B cell (primary cell): ENCODE measurements at places on chromosomes 3 and 15.
A peak's percentile ranks its signal among the peaks of the same experiment; 100 is the strongest.

DNA sequence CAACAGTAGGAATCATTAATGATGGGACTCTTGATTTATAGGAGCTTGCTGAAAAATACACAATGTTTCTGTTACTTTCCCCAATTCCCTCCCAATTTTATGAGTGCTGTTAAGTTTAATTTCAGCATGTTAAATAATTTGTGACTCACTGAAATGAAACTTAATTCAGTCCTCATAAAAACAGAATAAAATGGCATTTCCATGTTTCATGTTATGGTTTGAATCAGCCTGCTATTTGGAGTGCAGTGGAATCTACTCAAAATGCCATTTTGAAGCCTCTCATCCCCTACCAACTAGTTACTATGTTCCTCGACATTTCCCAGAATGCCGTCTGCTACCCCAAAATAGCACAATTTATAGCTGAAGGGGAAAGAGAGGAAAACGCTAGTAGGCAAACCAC is 237.5 kb downstream of the ADAMTS17 start:
- no peak for DNase-seq

- DNase-seq = no peak
Observed at GRCh38 chr15:75058127-75058905, 34.9 kb downstream of the PPCDC start.

DNA sequence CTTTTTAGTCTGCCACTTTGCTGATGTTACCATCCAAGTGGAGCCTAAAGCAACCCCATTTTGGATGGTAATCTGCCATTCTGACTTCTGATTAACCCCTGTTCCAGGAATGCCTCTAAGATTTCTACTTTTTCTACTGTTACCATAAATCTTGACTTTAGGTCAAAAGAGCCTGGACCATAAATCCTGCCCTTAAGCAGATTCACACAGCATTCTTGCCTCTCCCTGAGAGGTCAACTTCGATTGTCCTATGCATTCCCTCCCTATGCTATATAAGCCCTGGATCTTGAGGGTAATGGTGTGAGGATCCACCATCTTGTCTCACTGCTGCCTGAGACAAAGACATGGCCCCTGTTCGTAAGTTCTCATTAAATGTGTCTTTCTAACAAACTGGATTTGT is 177.3 kb downstream of the GABRB3 start:
- no peak for DNase-seq

GRCh38 chr3:52047295-52047960 is 8.9 kb downstream of the DUSP7 start:
- DNase-seq = no peak

GRCh38 chr15:77243135-77243534 is 172.2 kb upstream of the TSPAN3 start:
- no peak for DNase-seq

DNA sequence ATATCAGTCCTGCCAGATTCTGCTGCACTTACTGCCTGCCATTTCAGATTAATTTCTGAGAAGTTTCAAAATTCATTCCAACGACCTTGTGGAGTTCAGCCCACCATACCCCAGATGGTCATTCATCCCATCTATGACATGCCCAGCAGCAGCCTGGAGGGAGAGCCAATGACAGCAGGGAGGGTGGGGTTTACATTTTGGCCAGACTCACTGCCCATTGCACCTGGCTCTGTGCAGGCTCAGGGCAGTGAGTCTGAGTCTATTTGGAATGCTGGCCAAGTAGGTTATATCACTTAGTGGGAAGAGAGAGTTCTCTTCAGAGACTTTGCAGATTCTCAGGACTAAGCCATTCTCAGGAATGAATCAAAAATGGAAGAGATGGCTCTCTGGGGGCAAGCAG is 21.5 kb downstream of the SRPRB start:
- DNase-seq = no peak

DNA sequence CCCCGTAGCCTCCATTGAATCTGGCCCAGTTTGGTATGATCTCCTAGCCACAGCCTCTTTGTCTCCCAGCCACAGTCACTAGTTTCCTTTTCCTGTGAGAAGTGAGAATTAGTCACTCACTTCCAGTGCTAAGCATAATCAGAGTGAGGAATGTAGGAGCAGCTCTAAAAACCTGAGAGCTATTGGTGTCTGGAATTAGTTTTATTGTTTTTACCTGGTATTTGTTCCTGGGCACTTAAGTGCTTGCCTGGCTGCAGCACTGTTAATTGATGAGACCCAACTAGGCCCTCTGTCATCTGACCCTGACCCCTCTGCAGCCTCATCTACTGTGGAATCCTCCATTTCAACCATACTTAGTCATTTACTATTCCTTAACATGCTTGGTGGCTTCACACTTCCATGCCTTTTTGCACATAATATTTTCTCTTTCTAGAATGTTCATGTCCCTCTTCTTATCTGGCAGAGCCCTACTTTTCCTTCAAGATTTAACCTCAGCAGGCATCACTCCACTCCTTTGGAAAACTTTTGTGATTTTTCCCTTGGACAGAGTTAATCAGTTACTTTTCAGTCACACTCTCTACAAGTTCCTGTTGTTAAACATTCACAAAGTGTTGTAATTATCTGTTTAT is 48.8 kb downstream of the PDE8A start:
- DNase-seq = no peak

DNA sequence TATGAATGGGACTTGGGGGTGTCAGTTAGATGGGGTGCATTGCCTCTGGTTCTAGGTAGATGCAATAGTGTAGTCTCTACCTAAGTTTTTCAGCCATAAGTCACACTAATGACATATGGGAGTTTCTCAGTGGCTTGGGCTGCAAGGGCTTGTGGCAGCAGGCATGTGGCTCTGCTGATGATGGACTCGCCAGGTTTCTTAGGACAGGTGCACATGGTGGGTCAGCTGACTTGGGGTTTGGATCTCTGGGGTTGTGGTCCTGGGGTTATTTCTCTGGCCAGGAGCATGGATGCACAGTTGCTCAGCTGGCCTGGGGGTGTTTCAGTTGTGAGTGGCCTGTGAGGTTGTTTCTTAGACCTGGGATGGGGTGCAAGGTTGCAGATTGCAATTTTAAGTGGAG is 120.0 kb upstream of the DCBLD2 start:
- no peak for DNase-seq

- no peak for DNase-seq
Observed at GRCh38 chr3:50239649-50240048, 3.6 kb downstream of the GNAI2 start.

DNA sequence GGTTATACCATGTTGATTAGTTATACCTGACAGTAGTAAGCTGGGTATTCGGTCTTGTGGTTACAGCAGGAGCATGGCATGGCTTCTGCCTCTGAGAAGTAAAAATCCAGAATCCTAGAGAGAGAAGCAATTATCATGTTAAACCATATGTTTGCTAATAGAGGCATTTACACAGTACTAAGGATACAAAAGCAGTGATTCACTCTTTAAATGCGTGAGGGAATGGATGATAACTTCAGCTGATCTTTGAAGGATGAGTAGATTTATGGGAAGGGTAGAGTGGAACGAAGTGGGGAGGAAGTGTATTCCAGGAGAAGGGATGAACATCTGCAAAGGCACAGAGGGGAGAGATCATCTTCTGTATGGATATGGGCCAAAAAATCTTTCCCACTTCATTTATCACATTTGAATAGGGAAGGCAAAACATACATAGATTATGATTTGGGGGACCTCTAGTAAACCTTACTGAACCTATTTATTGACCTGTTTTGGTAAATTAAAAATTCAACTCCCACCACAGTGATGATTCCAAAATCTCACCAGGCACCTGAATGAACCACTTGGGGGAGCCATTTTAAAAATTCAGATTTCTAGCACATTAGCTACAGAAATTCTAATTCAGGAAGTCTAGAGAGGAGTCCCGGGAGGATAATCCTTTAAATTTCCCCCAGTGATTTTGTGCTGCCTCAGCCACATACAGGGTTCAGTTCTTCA is 35.1 kb downstream of the IGSF10 start:
- peak; percentile 20 for DNase-seq

GRCh38 chr15:20341901-20342600 is 199.5 kb downstream of the GOLGA6L6 start:
- DNase-seq = peak; percentile 26

DNA sequence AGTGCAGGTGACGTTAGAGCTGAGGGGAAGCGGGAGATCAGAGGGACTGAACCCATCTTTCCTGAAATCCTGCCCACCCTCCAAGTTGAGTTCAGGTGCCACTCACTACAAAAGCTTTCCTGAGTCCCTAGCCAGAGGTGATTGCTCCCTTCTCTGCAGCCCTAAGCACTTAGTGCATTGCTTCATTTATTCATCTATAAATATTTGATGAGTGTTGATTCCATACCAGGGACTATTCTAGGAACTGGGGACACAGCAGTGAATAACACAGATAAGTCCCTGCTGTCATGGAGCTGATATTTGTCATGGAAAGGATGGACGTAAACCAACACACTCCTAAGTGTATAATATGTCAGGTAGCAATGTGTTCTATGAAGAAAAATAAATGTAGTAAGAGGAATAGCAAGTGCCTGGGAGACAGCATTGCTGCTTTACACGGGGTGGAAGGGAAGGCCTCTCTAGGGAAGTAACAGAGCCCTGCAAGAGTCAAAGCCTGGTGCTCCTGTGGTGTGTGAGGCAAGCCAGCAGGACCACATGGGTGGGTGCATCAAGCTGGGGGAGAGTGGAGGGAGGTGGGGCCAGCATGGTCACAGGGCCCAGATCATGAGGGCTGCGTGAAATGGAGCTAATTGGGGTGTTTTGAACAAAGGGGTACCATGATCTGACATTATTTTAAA is 18.6 kb downstream of the ALPK3 start:
- DNase-seq = no peak

DNA sequence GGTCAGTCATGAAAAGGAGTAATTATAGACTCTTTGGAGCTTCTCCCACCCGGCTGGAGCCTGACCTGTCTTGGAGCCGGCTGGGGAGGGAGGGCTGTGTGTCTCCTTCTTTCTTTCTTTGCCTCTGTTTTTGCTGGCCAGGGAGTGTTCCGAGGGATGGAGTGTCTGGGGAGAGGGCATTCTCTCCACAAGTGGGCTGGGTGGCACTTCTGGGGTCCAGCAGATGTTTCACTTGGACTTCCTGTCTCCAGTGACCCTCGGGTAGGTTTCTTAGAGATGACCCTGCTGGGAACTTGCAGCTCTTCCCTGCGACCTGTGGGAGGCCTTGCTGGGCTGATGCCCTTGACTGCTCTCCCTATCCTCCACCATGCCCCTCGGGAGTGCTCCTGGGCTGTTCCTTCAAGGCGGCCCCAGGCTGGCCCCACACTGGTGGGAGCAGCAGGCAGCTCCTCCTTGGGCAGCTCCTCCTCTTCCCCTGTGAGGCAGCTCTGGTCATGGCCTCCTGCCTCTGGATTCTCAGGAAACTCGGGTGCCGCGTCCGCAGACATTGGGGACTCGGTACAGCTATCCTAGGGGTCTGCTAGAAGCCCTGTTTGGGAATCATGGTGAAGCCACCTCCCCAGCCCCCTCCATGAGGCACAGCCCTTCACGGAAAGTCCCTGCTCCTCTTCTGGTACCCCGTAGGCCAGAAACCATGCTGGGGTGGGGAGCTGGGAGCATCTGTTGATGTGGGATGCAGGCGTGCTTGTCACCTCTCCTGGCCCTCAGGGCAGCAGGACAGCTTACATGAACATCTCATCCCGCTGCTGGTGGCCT is 44.9 kb downstream of the APBA2 start:
- no peak for DNase-seq

GRCh38 chr3:67109651-67110204 is 111.6 kb downstream of the KBTBD8 start:
- peak; percentile 17 for DNase-seq

GRCh38 chr15:92365906-92366305 is 27.8 kb upstream of the ST8SIA2 start:
- no peak for DNase-seq

GRCh38 chr3:38017445-38018295 is 11.8 kb downstream of the PLCD1 start:
- DNase-seq = no peak

DNA sequence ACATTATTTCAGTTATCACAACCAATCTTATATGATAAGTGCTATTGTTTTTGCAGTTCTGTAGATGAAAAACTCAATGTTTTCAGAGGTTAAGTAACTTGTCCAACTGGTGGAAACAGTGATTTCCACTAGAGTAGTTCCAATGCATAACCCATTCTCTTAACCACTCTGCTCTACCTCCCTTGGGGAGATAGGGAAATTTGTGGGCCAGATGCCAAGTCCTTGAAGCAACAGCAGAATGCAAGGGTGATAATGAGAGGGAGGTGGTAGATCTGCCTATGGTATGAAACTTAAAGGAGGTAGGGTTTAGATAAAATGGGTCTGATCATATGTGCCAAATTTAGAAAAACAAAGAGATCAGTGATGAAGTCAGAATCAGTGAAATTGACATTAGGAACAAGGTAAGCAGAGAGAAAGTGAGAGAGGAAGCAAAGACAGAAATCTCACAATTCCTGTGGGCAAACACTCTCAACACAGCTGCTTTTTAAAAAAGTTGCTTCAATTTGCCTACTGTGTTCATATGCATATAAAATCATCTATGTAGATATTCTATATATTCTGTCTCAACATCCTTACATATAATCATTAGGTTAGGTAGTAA is 50.5 kb upstream of the UBP1 start:
- DNase-seq = no peak

GRCh38 chr3:178706411-178706810 is 170.2 kb downstream of the KCNMB2 start:
- DNase-seq = no peak

DNA sequence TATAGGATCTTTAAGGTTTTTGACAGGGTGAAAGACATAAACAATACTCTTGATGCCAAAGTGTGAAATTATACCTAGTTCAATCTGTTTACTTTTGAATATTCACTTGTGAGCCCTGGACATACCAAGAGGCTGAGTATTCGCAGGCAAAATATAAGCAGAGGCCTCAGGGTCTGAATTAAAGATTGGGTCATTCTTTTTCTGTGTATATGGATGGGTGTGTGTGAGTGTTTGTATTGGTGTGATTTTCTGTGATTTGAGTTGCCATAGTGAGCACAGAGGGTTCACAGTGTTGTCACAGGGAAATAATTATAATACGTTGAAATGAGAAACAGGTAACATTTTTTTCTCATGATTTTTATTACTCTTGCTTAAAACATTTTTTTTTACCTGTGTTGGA is 770.7 kb upstream of the ALCAM start:
- DNase-seq = no peak

DNA sequence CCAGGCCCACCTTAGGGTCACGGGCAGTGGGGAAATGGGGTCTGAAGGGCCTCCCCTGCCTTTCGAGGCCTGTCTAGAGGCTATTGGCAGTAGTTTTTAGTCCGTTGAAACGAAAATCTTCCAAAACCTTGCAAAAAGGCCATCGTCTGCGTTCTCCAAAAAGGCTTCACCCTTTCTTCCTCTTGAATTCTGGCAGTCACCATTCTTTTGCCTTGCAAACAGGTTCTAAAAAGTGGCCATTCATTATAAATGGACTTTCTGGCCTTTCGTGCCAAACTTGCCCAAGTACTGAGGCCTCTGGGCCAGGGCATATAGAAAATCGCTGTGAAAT is 367 bp upstream of the TARS3 start:
- no peak for DNase-seq

- no peak for DNase-seq
Observed at GRCh38 chr15:101246824-101247745, 4.8 kb downstream of the CHSY1 start.
